ENCODE measurements at places on chromosomes 5 and 9.

- DNase-seq: no peak
Measured at GRCh38 chr5:169299191-169299662, 1.7 kb downstream of the SLIT3 start.

DNA sequence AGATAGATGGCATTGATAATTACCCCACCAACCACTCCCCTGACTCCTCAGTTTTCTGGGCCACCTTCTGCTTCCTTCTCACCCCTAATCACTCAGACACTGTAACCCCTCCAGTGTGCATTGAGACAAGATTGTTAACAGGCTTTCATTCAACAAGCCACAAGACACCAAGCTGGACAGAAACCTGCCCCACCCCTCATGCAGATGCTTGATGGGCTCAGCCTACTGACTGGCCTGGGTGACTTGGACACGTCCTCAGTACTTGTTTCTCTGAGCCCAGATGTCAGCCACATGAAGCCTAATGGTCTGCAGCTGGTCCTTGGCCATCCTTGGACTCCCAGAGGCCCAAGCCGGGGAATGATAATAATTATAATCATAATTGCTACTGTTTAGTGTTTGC lies 71.4 kb upstream of the SMIM23 start:
- no peak for DNase-seq

DNA sequence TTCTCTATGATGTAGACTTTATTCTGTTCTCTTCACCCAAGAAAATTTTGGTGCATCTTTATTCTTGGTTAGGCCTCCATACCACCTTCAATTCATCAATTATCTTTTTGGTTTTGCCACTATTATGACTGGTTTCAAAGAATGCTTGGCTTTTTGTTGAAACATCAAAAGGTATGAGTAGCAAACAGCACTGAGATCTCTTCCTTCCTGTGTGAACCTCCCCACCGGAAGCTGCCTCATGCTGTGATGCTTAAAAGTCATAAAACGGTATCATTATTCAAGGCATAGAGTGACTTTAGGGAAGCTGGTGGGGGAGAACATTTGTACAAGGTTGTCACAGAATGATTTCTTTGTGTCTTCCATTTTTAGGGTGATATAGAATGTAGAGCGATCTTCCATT lies 70.6 kb downstream of the IQGAP2 start:
- DNase-seq: peak; percentile 22

- no peak for DNase-seq
Measured at GRCh38 chr5:61139094-61139873, 23.0 kb downstream of the SMIM15 start.

GRCh38 chr5:31382051-31382878 lies 149.6 kb downstream of the DROSHA start:
- DNase-seq: no peak

GRCh38 chr9:123389070-123389469 lies 33.1 kb downstream of the CRB2 start:
- DNase-seq: no peak

DNA sequence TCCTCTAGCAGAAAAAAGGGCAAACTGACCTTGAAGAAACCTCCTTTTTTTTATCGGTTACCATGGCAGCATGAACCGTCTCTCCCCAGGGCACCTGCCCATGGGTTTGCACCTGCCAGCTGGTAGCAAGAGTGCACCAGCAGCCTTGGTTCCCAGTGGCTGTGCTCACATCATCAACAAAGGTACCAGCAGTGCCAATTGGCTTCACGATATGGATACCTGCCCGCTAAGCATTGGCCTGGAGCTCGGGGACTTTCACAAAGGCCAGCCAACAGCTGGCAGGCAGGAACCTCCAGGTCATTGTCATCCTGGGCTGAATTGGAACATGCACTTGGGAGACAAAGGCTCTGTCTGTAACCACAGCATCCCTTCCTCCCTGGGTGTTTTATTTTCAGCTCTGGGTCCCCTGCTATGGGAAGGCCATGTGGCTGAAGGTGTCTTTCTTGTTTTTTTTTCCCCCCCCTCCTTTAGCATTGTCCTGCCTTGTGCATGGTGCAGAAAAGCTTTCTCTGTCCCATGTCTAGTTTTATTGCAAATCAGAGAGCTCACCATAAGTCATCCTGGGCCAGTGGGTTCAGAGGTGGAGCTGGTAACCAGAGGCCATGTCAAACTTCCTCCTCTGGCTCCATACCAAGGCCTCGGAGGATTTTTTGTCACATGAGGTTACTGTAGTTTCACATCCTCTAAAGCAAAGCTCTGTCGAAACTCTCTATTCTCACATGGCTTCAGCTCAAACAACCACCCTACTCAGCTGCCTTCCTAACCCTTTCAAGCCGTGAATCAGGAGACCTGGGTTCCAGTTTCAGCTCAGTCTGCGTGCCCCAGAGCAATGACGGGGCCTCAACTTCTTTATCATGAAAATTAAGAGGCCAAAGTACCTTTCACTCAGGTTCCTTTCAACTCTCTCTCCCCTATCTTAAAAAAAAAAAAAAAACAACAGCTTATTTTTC lies 145.5 kb upstream of the MAP3K1 start:
- DNase-seq: peak; percentile 40

DNA sequence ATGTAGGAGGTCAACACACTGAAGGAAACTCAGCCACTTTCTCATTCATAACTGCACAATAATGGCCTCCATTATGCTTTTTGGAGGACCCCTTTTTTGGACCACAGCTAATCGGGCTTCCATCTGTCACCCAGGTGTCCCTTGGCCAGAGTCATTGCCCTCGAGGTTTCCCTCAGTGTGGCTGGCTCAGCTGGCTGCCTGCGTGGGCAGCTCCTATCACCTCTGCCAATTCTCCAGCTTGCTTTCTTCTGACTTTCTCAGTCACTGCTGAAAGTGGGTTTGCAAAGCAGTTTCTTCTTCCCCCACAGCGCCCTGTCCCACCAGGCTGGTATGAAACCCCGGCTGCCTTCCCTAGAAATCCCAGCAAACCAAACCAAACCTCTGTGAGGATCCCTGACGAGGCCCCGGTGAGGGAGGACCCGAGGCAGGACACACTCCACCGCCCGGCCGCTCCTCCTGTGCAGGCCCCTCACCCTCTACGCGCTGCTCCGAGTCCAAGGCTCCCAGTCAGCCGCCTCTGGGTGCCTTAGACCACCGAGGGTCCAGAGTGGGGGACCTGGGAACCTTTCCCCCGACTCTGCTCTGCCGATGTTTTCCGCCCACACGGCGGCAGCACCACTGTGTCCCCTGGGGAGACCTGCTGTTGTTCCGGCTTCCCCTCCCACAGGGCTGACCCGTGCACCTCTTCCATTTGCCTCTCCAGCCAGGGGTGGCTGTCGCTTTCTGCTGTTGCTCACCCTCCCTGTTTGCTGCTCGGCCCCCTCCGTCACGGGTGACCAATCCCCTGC lies 109.5 kb downstream of the TENT4A start:
- DNase-seq: no peak

DNA sequence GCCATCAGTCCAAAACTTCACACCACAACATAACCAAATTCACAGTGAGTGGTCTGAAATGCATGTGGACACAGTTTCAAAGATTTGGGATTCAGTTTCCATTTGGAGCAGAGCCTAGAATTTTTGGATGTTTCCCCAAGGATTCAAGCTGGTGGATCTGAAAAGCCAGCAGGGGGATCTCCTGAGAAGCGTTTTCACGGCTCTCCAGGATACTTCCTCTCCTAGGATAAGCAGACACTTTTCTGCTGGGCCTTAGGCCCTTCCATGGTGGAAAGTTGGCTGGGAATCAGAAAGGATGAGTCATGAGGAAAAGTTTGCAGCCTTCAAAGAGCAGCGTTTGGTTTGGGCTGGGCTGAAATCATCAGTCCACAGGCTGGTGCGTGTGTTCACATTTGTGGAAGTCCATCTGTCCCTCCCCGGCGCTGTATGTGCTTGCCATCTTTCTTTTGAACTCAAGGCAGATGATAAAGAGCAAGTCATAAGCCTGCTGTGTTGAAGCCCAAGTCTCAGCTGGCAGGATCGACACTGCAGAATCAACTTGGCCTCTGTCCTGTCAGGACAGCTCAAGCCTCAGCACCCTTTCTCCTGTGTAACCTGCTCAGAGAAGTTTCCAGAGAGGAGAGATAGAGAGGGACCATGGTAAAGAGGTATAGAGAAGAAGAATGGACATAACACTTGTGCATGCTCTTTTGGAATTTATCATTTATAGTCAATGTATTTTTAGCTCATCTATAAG lies 152.6 kb upstream of the MSX2 start:
- DNase-seq: no peak

DNA sequence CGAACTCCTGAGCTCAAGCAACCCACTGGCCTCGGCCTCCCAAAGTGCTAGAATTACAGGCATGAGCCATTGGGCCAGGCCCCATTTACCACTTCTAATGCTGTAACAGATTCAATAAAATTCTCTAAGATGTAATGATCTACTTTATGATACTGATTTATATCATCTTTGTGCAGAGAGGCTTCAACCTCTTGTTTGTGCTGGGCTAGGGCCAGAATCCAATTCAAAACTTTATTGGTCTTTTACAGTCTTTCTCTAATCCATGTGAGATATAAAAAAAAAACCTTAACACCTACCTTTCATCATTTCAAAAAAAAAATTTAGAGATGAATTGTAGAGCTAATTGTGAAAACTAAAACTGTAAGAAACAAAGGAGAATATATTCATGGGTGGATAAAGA lies 8.2 kb upstream of the BTF3 start:
- no peak for DNase-seq

DNA sequence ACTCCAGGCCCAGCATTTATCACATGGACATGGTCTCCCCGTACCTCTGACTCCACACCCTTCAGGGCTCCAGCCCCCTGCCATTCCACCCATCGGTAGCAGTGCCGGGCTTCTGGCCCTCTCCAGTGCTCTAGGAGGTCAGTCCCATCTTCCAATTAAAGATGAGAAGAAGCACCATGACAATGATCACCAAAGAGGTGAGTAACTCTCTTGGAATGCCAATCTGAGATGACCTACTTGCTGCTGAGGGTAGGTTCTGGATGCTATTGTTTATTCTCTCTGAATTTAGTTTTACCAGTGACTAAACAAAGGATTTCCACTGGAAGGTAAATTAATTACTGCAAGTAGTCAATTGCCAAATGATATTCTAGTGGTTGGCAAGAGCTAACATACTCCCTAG lies 80.8 kb downstream of the TLE4 start:
- DNase-seq: no peak

- no peak for DNase-seq
Measured at GRCh38 chr9:108186642-108187395, 669.0 kb downstream of the ACTL7B start.

DNA sequence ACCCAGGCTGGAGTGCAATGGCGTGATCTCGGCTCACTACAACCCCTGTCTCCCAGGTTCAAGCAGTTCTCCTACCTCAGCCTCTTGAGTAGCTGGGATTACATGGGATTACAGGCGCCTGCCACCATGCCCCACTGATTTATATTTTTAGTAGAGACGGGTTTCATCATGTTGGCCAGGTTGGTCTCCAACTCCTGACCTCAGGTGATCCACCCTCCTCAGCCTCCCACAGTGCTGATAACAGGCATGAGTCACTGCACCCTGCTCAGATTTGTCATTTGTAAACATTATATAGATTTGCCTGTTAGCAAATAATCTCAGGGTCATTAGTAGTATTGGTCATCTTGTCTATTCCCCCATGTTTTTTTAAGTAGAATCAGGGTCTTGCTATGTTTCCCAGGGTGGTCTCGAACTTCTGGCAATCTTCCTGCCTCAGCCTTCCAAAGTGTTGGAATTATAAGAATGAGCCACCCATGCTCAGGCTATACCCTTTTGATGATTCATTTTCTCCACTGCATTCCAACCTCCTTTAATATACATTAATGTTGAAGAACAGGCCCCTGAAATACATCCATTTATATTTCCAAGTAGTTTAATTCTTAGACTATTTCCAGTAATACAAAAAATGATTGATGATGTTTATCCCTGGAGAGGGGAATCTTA lies 17.3 kb downstream of the CENPH start:
- DNase-seq: no peak

DNA sequence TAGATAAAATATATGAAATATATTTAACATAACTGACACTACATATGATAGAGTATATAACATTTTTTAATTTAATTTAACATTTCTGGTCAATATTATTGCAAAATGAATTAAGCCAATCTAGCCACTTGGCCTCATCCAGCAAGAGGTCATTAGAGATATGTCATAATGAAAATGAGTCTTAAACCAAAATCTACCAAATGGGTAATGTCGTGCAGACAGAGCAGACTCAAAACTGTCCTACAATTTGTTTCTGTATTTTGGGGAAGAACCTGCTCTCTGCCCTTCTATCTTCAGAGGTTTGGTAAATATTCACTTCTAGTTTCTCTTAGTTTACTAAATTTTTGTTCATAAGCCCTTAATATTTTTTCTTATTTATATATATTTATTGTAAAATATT lies 61.4 kb downstream of the ARHGEF28 start:
- DNase-seq: no peak

GRCh38 chr9:11199335-11199734 lies 586.5 kb upstream of the PTPRD start:
- no peak for DNase-seq

DNA sequence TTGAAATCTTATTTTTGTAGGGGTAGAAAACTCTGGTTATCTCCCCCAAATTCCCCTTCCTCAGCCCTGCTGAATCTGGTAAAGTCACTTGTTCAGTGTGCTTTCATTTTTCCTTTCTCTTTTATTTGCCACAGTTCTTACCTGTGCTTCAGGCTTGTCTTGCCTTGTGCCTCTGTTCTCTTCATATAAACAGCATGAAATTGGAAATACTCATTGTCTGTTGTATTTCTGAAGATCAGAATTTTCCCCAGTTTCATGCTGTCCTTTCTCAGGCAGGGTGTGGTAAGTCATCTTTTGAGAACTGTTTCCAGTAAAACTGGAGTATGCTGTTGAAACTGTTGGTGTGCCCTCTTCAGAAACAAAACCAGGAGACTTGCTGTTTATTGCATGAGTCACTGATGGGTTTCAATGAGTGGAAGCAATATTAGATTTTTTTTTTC lies 7.0 kb downstream of the PAM start:
- no peak for DNase-seq

DNA sequence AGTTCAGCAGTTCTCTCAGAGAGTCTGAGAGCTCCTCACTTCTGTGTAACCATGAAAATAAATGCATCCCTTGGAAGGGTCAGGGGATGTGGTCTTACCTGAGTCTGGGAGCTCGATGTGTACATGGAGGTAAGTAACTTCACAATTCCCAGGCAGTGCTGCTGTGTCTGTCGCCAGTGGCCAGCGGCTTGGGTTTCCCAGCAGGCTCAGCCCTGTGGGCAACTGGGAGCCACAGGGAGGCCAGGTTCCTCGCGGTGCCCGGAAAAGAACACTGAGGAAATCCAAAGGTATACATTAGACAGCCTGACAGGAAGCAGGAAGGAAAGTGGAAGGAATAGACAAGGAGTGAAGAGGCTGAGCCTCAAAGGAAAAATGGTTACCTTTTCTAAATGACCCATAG lies 62.2 kb downstream of the OSTF1 start:
- DNase-seq: no peak

- no peak for DNase-seq
Measured at GRCh38 chr5:115977096-115977495, 14.8 kb downstream of the LVRN start.

DNA sequence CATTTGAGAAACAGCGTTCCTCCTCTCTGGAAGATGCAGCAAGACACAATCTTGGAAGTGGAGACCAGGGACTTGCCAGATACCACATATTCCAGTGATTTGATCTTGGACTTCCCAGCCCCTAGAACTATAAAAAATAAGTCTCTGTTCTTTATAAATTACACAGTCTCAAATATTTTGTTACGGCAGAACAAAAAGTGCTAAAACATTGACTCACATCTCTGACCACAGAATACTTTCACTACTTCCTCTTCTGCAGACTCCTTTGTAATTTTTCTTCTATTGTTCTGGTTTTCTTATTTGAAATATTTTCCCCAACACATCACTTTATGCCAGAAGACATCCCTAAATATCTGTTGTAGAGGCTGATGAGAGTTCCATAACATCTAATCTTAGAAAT lies 706.1 kb upstream of the CDH18 start:
- no peak for DNase-seq

- no peak for DNase-seq
Measured at GRCh38 chr5:168770036-168770498, 190.9 kb upstream of the PANK3 start.

Data from stimulated activated CD8-positive, alpha-beta memory T cell treated with anti-CD3 and anti-CD28 coated beads, Interleukin-7, amount 100 ng/mL, for 48 hours (primary cell).